Stimulated activated CD4-positive, alpha-beta T cell treated with anti-CD3 and anti-CD28 coated beads, Interleukin-4, amount 100 ng/mL, for 4 hours (primary cell): ENCODE measurements at places on chromosomes 2 and 18.

- no peak for DNase-seq
These were observed 440 bp upstream of the UGGT1 start for GRCh38 chr2:128090575-128090944.

GRCh38 chr2:100643906-100644501 is 81.2 kb downstream of the PDCL3 start:
- no peak for DNase-seq

GRCh38 chr18:44698518-44698917 is 17.8 kb downstream of the SETBP1 start:
- no peak for DNase-seq

- DNase-seq: no peak
These were observed 87.0 kb downstream of the GBX2 start for GRCh38 chr2:236081171-236081570.

DNA sequence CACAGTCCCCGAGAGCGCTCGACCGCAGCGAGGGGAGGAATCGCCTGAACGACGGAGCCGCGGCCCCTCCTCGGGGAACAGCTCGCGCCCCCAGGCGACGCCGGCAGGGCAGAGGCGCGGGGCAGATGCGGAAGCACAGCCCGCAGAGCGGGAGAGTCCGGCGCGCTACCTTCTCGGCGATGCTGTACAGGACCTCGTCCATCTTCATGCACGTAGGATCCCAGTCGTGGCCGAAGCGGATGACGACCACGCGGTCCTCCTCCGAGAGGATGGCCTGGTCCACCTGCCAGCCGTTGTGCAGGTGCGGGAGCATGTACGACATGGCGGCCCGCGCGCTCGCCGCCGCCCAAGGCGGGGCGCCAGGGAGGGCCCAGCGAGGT is 302 bp downstream of the TXNL4A start:
- DNase-seq: peak; percentile 44

GRCh38 chr18:43514747-43515146 is 237.5 kb upstream of the SYT4 start:
- DNase-seq: no peak

DNA sequence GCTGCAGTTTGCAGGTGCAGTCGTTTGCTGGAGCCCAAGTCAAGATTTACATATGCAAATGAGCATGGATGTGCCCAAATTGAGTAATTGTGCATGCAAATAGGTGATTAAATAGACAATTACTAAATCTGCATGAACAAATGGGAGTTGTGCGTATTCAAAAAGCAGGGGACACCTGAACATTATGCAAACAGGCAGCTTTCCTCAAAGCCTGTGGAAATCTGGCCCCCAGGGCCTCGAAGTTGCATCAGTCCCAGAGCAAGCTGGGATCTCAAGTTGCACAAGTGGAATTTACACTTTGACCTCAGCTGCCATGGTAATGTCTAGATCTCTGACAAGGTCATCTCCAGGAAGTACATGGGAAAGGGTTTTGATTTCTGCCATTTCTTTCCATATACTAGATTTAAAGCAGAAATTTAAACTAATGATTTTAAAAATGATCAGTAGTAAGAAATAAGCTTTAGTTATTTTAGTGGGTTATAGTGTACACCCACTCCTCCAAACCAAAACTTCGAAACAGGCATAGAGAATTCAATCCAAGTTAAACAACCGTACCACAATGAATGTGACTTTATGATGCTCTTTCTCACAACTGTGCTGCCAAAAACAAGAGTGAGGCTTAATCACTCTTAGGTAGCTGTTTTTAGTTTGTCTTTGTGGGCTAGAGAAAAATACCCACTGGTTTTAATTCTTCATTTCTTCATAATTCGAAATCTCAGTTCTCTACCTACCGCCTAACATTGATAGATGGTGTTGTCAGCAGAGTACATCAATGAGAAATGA is 110.7 kb downstream of the RND3 start:
- no peak for DNase-seq

GRCh38 chr2:171307560-171307959 is 126.2 kb downstream of the METTL8 start:
- DNase-seq: no peak

DNA sequence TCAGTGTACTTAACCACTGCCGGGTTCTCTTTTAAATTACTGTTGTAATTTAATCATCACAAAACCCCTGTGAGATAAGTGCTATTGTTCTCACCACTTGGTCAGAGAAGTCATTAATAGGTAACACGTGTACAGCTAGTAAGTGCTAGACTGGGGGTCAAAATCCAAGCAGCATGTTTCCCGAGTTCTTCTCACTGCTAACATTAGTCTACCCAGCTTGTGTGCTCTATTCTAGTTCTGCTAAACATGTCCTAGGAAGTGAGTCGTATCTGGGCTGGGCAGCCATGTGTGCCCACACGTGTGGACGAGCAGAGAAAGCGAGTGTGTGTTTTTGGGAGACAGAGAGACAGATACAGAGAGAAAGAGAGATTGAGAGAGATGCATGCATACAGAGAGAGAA is 94.1 kb downstream of the BIN1 start:
- no peak for DNase-seq

- DNase-seq: no peak
These were observed 239.8 kb downstream of the PDE11A start for GRCh38 chr2:177832611-177833433.

DNA sequence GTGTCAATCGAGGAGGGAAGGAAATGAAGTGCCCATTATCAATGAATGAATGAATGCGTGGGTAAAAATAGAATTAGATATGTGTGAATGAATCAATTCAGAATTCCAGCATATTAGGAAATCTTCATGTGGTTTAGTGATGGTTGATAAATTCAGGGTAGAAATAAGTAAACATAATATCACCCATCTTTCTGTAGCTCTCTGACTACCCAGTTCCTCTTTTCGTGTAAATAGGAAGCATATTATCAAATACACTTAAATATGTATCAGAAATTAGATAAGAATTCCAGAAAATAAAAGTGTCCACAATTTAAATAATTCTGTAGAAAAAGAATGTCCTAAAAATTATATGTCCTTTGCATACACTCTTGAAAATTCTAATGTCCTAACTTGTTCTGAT is 552.9 kb upstream of the LRATD1 start:
- DNase-seq: no peak

DNA sequence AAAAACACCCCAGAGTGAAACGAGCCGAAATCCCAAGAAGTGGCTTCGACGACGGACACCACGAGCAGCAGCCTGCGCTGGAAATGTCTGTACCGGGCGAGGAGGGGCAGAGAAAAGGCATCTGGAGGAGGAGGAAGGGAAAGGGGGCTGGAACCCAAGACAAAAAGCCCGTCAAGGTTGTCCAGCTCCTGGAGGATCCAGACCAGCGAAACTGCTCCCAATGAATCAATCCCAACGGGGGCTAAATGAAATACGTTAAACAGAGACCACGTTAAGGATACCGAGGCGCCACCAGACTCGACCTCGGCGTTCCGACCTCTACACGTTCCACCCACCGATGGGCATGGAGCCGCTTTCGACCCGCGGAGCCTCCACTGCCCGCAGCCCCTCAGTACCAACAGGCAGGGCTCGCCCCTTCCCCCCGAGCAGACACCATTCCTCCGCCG is 400 bp downstream of the CCDC88A start:
- peak; percentile 21 for DNase-seq

GRCh38 chr2:24410976-24411375 is 50.6 kb upstream of the ITSN2 start:
- no peak for DNase-seq

DNA sequence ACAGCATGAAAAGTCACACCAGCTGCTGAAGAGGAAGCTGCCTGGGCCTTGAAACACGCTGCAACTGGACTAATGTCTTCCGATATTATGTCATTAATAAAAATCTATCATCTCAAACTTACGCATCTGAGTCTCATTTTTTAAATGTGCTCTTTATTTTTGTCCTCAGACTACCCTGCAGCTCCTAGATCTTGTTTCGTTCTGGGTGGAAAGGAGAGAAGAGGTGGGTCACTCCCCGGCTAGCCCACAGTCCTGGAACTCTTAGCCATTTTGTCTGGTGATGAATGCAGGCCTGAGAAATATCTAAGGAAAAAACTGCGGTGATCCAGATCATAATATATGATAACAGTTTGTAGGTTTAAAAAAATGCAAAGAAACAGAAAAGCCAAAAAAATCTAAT is 73.3 kb downstream of the TXNL1 start:
- DNase-seq: no peak

DNA sequence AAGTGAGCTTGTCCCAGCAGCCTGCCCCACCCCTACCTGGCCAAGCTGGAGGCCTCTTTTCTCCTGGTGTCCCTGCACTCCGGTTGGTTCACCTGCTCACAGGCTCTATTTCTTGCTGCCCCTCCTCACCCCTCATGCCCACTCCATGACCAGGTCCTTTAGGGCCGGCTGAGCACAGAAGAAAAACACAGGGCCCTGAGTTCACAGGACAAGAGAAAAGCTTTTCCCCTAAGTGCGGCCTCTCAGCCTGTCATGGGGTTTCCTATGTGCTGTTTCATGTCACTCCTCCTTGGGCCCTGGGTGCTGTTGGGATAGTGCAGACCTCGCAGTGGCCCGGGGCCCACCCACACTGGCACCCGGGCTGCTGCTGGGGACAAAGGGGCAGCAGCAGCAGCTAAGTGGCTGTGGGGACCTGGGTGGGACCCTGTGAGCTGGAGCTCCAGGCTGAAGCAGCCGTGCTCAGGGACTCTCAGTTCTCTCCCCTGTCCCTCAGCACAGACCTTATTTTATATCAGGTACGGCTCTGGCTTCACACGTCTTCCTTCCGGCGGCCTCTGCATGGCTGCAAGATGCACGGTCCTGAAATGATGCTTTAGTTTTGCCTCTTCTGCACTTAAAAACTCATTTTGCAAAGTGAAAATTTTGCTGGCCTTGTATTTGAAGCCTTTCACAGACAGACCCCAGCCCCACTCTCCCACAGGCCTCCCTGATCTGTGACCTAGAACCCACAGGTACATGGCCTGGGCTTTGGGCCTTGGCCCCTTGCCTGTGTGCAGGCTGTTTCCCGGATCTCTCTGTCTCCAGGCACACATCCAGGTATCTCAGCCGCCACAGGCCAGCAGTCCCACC is 71.8 kb downstream of the SH3RF3 start:
- no peak for DNase-seq

DNA sequence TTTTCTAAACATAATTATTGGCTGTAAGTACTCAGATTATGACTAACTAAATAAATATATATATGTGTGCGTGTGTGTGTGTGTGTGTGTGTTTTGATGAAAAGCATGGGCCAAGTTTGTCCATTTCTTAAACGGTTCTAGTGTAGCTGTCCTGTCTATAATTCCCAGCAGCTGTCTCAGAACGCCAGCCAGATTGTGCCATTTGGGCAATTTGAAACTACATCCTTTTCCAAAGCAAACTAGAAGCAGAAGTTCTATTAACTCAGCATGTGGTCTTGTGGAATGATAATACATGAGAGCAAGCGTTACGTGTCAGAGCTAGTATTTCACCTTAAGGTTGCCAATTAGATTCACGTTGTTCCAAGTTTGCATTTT is 1.7 kb downstream of the ARHGAP28 start:
- no peak for DNase-seq

GRCh38 chr2:23523373-23524260 is 138.6 kb downstream of the KLHL29 start:
- no peak for DNase-seq
